ENCODE measurements at places on chromosomes 7 and 10.

GRCh38 chr7:105791926-105792325 is 84.5 kb downstream of the ATXN7L1 start:
- DNase-seq = no peak

DNA sequence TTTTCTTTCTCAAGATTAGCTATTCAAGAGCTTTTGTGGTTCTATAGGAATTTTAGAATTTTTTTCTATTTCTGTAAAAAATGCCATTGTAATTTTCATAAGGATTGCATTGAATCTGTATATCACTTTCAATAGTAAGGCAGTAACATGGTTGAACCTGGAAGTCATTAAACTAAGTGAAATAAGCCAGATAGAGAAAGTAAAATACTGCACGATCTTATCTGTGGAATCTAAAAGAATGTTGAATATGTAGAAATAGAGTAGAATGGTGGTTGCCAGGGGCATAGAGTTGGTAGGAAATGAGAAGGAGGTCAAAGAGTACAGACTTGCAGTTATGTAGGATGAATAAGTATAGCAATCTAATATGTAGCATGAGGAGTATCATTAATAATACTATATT is 1073.5 kb upstream of the LRRN3 start:
- no peak for DNase-seq

DNA sequence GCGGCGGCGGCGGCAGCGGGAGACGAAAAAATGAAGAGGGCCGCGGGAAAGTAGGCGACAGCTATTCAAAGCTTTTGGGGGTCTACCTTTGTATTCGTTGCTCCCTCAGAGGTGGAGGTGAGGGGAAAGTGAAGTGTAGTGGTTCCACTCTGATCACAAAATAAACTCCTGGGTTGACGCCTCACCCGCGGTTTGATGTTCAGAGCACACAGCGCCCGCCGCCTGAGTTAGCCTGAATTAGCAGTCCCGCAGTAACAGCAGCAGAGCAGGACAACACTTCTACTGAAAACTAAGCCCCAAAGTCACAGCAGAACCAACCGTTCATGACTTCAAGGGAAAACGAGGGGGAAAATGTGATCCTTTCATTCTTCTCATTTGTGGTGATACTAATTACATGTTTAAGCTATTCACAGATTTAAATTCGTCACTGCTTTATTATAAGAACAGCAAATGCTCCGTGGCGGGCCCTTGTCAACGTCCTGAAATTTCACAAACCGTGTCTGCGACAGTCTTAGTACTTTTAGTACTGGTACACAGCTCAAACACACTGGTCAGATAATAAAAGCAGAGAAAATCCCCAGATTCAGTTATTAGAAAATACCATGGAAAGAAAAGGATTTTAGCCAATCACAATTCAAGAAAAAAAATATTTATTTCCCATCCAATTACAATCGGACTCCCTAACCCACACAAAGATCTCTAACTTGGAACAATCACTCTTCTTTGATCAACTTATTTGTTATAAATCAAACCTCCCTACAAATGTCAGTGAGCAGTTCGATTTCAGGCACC is 563 bp upstream of the JMJD1C start:
- DNase-seq = no peak

GRCh38 chr7:129886167-129886817 is 66.5 kb downstream of the UBE2H start:
- no peak for DNase-seq

GRCh38 chr7:78543976-78544375 is 745.4 kb downstream of the PHTF2 start:
- no peak for DNase-seq

GRCh38 chr10:94075506-94075905 is 81.8 kb downstream of the PLCE1 start:
- no peak for DNase-seq

Data from AML-193 (cell line).